ENCODE measurements at places on chromosomes 2 and 18.

- no peak for DNase-seq
Measured at GRCh38 chr2:25460261-25460905, 118.7 kb upstream of the DNMT3A start.

- no peak for DNase-seq
Measured at GRCh38 chr18:8402237-8402636, 207.0 kb upstream of the RAB12 start.

DNA sequence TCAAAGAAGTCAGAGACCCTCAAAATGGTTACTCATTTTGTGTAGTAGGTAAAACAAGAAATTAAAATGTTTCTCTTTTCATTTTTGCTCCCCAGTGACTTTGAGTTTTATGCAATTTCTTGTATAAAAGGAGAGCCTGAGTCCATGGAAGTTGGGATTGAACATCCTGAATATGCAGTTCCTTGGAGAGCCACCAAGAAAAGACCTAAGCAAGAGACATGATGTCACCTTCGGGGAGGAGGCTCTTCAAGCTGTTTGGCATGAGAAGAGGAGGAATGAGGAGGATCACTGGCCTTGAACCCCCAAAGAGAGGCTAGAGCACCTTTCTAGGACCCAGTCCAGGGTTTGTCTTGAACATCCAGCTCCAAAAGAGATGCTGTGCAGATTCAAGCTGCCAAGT is 83.5 kb upstream of the STPG4 start:
- no peak for DNase-seq

GRCh38 chr2:235897992-235898391 is 270.2 kb downstream of the GBX2 start:
- no peak for DNase-seq

GRCh38 chr2:24231461-24231881 is 56.6 kb downstream of the FAM228A start:
- no peak for DNase-seq

GRCh38 chr2:35819033-35819432 is 536.5 kb upstream of the CRIM1 start:
- no peak for DNase-seq

DNA sequence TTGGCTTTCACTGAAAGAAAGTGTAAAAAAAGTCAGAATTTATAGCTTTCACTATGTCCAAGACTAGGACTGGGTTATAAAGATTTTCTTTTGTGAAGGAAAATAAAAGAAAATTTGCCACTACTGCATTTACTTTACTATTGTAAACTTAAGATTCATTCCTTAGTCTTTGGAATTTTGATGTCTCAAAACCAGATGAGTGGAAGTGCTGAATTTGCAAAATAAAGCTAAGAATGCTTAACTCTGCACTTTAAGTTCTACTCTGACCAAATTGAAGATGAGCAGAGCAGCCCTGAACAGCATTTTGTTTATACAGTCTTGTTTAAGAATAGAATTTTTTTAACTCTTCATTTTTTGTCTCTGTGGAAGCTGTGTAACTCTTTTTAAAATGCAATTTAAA is 102.4 kb downstream of the ICA1L start:
- DNase-seq, result no peak

DNA sequence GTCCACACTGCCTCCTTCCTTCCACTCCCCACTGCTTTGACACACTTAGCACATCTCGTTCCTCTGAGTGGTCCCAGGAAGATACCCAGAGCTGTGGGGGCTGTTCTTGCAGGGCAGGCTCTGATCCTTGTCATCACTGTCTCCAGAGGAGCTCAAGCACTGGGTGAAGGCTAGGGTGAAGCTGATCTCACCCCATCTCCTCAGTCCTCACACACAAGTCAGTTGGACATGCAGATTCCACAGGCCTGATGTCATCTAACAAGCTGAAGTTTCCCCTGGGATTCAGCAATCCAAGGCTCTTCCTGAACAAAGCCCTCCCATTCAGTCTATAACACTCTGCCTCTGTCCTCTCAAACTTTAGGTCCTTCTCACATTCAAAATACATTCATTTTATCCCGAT is 90.6 kb upstream of the RAB6C start:
- no peak for DNase-seq

GRCh38 chr2:39665811-39666490 is at the start of gene TMEM178A:
Gene TMEM178A (plus strand): TSS chr2:39665917. CDS start chr2:39665975, 58 bp downstream.
- peak; percentile 10 for DNase-seq

DNA sequence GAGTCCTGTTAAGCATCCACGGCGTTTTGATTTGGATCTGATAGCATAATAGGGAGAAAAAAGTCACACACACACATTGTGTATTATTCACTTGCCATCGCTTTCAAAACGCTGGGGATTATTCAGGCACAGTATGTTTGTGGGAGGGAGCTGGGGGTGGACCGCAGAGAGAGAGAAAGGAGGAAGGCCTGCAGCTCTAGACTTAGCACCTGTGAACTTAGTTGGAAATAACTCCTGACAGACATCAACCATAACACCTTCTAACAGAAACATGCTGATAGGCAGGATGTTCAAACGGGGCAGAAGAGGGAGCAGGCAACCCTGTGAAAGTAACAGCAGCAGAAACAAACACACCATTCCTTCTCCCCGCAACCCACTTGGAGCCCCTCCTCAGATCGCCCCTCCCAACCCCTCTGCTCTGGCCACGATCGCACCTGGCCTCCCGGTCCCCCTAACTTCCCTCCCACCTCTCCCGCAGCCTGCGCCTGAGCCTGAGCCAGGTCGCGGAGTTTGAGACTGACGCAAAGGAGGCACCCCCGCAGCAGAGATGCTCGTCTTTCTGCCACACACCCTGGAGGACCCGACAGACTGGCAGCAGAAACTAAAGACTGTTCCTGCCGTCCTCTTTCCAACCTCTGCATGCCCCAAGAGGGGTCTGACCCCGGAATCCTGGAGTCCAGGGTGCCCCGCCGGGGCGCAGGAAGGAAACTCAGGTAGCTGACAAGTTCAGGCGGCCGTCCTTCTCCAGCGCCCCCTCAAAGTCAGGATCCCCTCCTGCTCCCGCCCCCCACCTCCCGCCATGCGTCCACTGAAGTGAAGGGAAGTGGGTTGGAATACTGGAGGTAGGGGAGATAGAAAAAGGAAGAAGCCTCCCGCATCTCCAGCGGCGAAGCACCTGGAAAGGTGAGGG is 738 bp downstream of the CHST9 start:
- no peak for DNase-seq

- DNase-seq, result peak; percentile 98
Measured at GRCh38 chr2:173965372-173966025, at the start of gene SP3. Gene SP3 (minus strand): TSS chr2:173965373. CDS start chr2:173965171, 202 bp downstream.

GRCh38 chr2:64819774-64820688 is 166.3 kb upstream of the SERTAD2 start:
- DNase-seq, result no peak

DNA sequence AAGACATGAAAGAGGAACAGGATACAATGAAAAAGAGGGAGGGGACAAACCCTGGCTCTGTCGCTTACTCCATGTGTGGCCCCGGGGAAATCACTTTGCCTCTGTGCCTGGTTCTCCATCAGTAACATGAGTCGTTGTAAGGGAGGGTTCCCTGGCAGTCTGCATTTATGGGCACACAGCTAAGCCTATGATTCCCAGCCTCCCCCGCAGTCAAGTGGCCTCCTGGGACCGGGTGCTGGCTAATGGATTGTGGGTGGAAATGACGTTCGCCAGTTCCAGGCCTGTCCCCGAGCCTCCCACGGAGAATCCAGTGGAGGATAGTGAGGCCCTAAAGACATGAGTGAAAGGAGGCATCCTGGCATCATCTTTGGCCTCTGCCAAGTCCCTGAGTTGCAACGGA is 42.7 kb downstream of the SFXN5 start:
- no peak for DNase-seq

GRCh38 chr2:219297766-219298456 is 11.3 kb downstream of the PTPRN start:
- no peak for DNase-seq

- no peak for DNase-seq
Measured at GRCh38 chr18:73777356-73778031, 370.1 kb downstream of the FBXO15 start.

DNA sequence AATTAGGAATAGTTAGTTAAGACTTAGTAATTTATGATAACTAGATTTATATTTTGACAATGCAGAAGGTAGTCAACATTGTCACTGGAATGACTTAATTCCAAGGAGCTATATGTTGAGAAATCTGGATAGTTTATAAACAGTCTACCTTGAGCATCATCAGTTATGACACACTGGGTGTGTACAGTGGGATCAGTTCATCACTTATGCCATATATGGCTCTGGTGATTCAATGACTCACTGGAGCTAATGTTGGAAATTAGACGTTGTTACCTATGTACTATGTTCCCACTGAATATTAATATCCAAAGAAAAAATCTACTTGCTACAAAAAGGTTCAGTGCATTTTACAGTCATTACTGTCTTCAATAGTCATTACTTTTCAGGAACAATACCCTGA is 34.0 kb upstream of the ITPRID2 start:
- DNase-seq, result no peak

DNA sequence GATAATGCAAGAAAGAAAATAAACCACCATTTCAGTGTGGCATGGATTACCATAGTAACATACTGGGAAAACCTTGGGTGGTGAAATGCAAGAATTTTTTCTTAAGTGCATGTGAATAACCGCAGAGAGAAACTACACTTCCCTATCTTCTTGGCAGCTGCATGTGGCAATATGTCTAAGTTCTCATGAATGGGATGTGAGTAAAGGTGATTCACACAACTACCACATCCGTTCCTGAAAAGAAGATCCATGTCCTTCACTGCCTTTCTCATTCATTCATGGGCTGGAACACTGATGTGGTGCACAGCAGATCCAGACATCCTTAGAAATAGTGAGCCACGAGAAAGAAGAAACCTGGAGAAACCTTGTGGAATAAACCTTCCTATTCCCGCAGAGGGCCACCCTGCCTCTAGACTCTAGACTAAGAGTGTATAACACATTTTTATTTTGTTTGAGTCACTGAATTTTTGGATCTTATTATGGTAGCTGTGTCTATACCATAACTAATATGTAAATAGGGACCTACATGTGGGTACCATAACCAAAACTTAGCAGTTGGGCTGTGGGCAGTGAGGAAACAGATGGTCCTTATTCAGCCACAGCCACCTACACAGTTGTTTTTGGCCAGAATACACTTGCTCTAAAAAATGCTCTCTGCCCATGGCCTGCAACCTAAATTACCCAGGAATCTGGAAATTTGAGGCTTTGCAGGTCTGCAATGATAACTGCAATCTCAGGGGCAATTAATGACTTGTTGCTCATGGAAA is 573.3 kb downstream of the LRP1B start:
- DNase-seq, result peak; percentile 47

- no peak for DNase-seq
Measured at GRCh38 chr2:110768591-110768990, 36.2 kb downstream of the ACOXL start.

DNA sequence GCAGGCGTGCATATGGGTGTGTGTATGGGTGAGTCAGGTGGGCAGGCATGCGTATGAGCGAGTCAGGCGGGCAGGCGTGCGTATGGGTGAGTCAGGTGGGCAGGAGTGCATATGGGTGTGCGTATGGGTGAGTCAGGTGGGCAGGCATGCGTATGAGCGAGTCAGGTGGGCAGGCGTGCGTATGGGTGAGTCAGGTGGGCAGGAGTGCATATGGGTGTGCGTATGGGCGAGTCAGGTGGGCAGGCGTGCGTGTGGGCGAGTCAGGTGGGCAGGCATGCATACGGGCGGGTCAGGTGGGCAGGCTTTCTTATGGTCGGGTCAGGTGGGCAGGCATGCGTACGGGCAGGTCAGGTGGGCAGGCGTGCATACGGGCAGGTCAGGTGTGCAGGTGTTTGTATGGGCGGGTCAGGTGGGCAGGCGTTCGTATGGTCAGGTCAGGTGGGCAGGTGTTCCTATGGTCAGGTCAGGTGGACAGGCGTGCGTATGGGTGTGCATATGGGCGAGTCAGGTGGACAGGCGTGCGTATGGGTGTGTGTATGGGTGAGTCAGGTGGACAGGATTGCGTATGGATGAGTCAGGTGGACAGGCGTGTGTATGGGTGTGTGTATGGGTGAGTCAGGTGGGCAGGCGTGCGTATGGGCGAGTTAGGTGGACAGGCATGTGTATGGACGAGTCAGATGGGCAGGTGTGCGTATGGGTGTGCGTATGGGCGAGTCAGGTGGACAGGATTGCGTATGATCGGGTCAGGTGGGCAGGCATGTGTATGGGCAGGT is 28.7 kb upstream of the KLF11 start:
- no peak for DNase-seq

DNA sequence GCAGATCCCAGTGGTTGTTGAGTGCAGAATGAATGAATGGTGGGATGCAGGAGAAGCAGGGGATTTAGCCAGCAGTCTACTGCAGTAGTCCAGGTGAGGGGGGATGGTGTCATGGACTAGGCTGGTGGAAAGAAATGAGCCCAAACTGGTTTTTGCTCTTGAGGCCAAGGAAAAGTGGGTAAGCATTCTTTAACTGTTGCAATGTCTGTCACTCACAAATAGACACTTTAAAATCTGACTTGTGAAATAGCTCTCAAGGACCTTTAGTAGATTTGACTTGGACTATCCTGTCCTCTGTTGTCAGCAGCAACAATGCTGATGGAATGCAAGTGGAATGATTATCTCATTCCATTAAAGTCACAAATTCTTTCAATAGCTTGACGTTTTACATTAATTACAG is 37.5 kb upstream of the STK17B start:
- no peak for DNase-seq

- DNase-seq, result peak; percentile 35
Measured at GRCh38 chr2:146388757-146389156, 1456.1 kb upstream of the ACVR2A start.

GRCh38 chr2:155377266-155377680 is 678.8 kb downstream of the KCNJ3 start:
- peak; percentile 70 for DNase-seq

GRCh38 chr18:62339106-62339988 is 14.2 kb downstream of the TNFRSF11A start:
- DNase-seq, result no peak

DNA sequence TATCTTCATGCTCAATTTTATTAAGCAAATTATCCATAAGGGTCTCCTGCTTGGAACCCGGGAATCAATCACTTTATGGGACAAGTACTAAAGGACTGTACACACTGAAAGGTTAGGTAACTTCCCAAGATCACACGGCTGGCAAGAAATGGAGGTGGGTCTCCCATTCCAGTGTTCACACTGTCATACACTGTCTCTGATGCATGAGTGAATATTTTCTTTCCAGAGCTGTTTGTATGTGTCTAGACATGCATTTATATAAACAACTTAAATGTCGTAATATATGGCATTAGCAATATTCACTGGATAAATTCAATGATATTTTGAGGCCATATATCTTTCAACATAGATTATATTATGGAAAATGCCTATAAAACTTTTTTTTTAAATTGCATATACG is 223.4 kb downstream of the DYM start:
- DNase-seq, result no peak

All from hematopoietic multipotent progenitor cell treated with erythropoietin and hydrocortisone succinate and interleukin-3 and kit ligand, for 6 days (in vitro differentiated cells).